Stimulated activated CD8-positive, alpha-beta memory T cell treated with anti-CD3 and anti-CD28 coated beads, Interleukin-2, amount 100 ng/mL, for 48 hours (primary cell): ENCODE measurements at places on chromosomes 2 and 18.
A peak's percentile ranks its signal among the peaks of the same experiment; 100 is the strongest.

GRCh38 chr2:230447455-230448451 is 31.8 kb downstream of the SP100 start:
- DNase-seq, result no peak

DNA sequence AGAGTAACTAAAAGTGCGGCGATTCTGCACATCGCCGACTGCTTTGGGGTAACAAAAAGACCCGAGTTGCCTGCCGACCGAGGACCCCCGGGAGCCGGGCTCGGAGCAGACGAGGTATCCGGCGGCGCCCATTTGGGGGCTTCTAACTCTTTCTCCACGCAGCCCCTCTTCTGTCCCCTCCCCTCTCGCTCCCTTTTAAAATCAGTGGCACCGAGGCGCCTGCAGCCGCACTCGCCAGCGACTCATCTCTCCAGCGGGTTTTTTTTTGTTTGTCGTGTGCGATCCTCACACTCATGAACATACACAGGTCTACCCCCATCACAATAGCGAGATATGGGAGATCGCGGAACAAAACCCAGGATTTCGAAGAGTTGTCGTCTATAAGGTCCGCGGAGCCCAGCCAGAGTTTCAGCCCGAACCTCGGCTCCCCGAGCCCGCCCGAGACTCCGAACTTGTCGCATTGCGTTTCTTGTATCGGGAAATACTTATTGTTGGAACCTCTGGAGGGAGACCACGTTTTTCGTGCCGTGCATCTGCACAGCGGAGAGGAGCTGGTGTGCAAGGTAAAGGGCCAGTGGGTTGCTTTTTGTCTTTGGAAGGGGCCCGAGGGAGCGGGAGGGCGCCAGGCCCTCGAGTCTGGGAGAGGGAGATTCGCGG is 1.4 kb downstream of the TRIB2 start:
- DNase-seq, result no peak

DNA sequence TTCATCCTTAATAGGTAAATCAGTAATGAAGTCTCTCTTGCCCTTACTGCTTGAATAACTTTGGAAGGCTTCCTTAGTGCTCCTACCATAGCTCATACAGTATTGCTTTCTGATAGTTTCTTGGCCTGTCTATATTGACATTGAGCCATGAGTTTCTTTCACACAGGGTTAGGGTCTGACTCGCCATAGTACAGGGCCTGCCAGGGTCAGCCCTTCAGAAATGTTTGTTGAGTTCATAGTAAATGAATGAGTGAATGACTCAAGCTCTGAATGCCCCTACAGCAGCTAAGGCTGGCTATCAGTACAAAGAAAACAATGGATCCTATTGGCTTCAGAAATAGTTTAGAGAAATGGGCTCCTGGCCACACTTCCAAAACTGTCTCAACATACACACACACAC is 65.0 kb upstream of the LRATD1 start:
- no peak for DNase-seq

DNA sequence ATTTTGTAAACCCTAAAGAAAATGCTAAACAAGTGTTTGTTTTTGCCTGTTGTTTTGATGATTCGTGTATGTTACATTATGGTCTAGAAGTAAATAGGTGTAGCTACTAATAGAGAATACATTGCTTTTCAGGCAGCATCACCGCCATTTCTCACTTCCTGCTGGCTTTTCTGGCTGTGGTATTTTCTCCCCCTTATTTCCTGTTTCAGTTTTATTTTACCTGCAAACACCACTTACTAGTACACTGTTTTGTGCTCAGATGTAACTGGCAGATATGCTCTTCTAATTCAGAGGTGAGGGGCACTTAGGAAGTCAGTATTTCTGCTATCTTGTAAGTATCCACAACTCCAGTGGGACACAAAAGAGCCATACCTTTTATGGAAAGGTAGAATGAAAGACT is 38.1 kb upstream of the SLC3A1 start:
- no peak for DNase-seq

GRCh38 chr2:15773204-15773603 is 167.1 kb upstream of the MYCN start:
- no peak for DNase-seq

DNA sequence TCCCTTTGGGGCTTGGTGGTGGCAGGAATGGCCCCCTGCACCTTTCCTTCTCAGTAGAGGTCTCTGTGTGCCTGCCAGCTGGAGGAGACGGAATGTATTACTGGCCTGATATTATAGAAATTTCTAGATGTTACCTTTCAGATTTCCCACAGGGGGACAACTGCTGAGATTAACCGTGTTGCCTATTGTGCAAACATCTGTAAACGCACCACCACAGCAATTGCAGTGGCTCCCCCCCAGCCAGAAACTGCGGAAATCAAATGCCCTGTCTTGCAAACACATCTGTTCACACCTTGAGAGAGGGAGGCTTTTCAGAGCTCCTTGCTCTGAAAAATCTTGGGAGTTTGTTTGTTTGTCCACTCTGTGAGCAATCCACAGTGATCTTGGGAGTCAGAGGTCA is 270.0 kb upstream of the RAB12 start:
- no peak for DNase-seq

DNA sequence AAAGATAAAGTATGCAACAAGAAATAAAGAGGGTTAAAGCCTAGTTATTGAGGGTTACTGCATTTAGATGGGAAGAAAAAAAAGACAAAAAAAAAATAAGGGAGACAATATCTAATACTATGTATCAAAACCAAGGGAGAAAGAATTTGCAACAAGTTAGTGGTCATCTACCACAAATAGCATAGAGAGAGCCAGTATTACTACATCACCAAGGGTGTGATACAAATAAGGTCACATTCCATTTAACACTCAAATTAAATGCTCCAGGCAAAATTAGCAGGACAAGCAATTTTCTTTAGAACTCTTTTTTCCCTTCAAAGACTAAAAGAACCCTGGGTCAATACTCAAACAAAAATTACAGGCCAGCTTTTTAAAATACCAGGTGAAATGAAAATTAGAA is 115.1 kb upstream of the GULP1 start:
- no peak for DNase-seq

GRCh38 chr2:181686576-181687185 is 6.4 kb upstream of the NEUROD1 start:
- no peak for DNase-seq

DNA sequence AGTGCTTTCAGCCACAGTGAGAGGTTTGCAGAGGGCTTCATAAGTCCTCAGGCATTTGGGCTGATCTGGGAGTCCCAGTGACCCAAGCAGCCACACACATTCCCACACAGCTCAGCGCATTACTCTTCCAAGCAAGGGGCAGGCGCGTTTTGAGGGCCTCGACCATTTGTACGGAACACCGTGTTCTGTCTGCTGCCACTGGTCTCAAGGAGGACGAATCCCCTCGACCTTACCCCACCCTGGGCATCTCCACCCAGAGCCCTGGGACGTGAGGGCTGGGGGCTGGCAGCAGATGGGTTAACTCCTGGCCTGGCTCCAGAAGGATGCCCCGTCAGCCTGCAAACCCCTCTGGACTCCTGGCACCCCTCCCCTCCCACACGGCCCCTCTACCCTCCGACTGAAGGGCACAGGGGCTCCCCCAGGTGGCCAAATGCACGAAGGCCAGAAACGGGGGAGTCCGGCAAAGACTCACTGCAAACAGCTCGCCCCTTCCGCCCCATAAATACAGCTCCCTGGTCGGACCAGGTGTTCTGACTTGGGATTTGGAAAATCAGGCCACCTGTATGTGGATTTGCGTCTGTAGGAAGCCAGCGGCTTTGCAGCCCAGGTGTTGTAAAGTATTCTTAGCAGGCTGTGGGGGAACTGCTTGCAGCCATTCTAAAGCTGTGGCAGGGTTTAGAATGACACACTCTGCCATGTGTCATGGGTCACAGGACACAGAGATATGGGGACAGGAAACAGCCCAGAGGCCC is 33.6 kb upstream of the PTMA start:
- DNase-seq, result peak; percentile 54

DNA sequence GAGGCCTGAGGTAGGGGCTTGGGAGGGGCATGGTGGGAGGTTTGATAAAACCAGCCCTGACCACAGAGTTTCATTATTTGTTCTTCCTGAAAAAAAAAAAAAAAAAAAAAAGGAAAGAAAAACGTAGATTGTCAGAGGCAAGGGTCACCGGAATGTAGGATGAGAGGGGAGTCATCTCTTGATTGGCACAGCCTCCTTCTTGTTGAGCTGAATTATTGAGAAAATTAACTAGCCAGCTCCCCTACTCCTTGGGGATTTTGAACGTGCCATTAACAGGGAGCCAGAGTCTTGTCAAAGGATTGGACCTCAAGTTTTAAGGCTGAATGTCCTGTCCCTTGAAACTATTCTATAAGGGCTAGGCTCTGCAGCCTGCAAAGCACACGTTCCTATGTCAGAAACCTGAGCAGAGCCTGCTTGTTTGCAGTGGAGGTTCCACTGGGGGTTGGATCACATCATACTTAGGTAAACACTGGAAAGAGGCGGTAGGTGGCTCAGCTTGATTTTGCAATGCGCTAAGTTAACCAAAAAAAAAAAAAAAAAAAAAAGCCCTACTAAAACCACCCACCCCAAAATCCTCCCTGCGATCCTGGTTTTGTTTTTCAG is 2.3 kb downstream of the INHBB start:
- no peak for DNase-seq

DNA sequence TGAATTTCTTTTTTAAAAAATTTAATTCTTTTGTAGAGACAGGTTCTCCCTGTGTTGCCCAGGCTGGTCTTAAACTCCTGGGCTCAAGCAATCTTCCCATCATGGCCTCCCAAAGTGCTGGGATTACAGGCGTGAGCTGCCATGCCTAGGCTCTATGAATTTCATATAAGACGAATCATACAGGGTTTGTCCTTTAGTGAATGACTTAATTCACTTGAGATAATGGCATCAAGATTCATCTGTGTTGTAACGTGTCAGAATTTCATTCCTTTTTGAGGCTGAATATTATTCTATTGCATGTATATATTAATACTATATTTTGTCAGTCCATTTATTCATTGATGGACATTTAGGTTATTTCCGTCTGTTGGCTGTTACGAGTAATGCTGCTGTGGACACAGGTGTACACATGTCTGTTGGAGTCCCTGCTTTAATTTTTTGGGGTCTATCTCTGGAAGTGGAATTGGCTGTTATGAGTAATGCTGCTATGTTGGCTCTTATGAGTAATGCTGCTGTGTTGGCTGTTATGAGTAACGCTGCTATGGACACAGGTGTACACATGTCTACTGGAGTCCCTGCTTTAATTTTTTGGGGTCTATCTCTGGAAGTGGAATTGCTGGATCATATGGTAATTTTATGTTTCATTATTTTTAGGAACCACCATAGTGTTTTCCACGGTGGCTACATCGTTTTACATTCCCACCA is 210.6 kb downstream of the CAMKMT start:
- no peak for DNase-seq

DNA sequence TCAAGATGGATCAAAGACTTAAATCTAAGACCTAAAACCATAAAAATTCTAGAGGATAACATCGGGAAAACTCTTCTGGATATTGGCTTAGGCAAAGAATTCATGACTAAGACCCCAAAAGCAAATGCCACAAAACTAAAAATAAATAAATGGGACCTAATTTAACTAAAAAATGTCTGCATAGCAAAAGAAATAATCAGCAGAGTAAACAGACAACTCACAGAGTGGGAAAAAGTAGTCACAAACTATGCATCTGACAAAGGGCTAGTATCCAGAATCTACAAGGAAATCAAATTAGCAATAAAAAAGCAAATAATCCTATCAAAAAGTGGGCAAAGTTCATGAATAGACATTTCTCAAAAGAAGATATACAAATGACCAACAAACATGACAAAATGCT is 18.2 kb upstream of the ASB18 start:
- DNase-seq, result no peak

- DNase-seq, result no peak
Measured at GRCh38 chr2:53987336-53987921, 16.6 kb upstream of the PSME4 start.

GRCh38 chr18:697800-698199 is 14.6 kb downstream of the ENOSF1 start:
- no peak for DNase-seq

DNA sequence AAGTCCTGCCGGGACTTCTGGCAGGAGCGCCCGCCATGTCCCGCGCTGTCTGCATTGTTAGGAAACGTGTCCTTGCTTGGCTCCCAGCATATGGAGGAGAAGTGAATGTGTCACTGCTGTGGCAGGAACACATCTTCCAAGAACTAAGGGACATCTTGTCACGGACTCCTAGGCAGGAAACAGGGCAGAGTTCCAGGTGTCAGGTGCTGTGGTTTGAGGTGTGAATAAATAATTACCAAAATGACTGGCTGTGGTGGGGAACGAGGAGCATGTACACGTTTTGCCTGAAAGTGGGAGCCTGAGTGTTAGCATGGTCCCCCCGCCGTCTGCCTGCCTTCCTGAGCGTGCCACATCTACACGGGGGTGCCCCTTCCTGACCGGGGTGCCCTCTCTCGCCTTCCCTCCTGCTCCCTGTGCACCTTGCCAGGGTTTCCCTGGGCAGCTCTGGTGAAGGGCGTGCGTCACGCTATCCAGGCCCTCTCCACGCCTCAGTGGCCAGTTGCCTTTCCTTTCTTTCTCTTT is 237.5 kb downstream of the LDLRAD4 start:
- no peak for DNase-seq

DNA sequence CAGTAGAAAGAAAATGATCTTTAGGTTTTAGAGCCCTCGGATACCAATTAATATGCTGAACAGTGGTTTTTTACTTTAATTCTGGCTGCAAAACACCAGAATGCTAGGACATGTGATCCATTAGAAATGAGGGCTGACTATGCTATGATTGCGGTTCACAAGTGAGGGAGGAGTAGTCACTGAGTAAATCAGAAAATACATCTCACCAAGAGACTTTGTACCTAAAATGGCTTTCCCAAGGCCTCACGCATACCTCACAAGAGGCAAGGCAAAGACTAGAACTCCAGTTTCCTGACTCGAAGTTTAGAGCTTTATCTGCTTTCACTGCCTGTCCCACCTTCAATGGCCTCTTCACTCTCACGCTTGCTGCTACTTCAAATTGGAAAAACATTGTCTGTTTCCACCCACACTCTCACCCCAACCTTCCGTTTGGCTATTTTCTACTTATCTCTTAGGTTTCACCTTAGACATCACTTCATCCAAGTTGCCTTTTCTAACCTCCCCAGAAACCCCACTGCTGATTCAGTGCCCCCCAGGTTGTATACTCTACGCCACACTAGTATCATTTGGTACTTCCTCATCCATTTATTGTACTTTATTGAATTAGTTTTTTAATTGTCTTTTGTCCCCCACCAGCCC is 5.1 kb upstream of the MBD2 start:
- no peak for DNase-seq

DNA sequence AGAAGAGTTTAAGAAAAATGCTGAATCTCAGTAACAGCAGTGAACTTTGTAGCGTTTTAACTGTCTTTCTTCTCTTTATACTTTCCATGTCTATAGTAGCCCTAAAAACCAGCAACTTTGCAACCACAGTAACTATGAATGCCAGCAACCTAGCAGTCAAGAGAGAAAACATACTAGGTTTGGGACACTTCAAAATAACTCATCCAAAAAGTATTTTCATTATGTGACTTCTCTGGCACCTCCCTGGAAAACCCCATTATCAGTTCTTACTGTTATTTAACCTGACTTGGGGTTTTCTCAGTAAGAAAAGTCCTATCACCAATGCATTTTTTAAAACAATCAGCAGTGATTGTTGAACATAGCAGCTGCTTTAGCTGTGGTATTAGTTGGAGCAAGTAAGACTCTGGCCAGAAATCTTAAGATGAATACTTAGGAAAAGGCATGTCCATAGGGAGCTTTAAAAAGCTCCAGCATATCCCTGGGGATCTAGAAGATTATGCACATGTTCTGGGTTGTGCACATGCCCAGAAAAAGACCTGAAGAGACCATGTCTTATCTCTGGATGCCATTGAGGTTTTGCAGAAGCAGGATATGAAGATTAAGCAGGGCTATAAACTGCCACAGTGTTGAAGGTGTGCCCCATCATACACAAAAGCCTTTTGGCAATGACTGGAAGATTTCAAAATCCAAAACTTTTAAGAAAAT is 411.3 kb downstream of the CMPK2 start:
- DNase-seq, result no peak
